ENCODE measurements at places on chromosomes 16 and 17.

DNA sequence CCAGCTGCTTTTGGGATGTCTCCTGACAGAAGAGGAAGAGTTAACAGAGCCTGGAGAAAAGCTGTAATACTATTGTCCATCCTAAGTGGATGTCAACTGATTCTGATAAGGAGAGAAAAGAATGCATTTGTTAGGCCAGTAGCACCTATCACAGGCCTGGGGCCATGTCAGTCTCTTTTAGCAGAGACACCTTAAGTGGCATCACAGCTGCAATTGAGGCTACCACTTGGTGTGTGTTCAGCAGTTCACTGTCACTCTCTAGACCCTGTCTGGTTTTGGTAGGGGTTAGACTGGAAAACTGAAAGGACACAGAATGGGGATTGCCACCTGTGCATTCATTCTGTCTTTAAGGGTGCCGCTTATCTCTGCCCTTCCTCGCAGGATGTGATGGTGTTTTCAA lies 42.0 kb downstream of the PSMD12 start:
- no peak for DNase-seq

- no peak for DNase-seq
Measured at GRCh38 chr17:46262271-46262670, 32.7 kb upstream of the LRRC37A start.

- no peak for DNase-seq
Measured at GRCh38 chr16:61595605-61596004, 440.6 kb downstream of the CDH8 start.

GRCh38 chr17:31653691-31654090 lies 205.4 kb downstream of the COPRS start:
- DNase-seq, result no peak

- DNase-seq, result no peak
Measured at GRCh38 chr17:22454070-22454999, 762.0 kb downstream of the KCNJ18 start.

DNA sequence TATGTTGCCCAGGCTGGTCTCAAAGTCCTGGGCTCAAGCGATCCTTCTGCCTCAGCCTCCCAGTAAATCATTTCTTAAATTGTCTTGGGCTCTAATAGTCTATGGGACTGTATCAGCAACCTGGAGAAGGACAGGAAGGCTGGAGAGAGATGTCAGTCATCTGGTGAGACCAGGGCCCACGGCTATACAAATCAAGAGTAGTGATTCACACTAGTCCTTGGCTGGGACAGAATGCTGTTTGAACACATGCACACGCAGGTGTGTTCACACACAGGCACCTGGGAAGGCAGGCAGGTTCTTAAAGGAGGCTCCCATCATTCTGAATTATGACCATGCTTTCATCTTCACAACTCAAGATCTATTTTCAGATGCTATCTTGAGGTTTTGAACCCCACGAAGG lies 14.1 kb downstream of the NQO1 start:
- DNase-seq, result no peak

DNA sequence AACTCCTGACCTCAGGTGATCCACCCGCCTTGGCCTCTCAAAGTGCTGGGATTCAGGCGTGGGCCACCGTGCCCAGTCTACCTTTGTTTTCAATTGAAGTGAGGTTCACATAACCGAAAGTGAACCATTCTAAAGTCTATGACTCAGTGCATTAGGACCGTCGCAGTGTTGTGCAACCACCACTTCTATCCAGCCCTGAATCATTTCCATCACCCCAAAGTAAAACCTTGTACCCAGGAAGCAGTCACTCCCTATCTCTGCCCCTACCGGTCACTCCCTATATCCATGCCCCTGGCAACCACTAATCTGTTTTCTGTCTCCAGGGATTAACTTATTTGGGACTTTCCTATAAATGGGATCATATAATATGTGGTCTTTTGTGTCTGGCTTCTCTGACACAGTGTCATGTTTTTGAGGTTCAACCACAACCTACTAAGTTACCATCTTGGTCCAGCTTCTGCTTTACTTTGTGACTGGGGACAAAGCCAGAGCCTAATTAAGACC lies 28.3 kb upstream of the CDC42EP4 start:
- peak; percentile 9 for DNase-seq

DNA sequence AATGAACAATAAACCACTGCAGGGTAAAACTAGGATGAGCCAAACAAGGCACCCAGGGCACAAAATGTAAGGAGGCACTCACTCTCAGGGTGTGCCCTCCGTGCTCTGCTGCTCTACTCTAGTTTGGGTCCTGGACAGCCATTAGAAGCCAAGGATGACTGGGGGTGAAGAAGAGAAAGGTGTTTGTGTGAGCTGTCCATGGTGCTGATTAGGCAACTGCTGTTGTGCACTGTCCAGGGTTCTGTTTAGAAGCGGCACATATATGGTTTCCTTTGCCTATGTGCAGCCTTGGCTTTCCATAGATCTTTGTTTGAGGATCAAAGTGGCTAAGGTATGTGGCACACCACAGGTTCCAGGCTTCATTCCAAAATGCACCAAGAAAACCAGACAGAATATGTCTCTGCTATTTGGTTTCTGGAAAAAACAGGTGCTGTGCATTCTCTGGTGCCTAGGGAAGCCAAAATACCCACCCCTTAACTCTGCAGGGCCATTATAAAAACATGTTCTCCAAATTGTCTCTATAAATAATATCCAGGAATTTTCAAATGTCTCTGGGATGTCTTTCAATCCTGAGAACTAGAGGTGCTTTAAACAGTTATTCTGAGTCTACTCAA lies 123.5 kb downstream of the CBLN1 start:
- no peak for DNase-seq

DNA sequence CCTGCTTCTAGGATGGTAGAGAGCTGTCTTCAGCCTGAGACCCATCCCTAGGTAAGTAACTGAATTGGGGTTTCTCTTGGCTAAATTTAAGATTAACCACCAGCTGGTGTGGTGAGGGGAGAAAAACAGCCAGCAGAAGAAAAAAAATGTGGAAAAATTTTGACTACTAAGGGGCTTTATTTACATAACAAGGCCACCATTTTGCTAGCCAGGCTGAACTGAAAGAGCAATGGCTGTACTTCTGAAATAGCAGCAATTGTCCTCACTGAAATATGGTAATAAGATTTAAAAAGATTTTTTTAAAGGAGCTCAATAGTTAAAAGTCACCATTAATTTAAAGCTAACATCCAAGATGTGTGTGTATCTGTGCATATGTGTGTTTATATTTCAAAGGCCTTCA lies 12.4 kb upstream of the TRIM25 start:
- no peak for DNase-seq

- no peak for DNase-seq
Measured at GRCh38 chr16:12677502-12677901, 126.2 kb downstream of the CPPED1 start.

GRCh38 chr17:5131146-5131715 lies 15.4 kb downstream of the USP6 start:
- no peak for DNase-seq

DNA sequence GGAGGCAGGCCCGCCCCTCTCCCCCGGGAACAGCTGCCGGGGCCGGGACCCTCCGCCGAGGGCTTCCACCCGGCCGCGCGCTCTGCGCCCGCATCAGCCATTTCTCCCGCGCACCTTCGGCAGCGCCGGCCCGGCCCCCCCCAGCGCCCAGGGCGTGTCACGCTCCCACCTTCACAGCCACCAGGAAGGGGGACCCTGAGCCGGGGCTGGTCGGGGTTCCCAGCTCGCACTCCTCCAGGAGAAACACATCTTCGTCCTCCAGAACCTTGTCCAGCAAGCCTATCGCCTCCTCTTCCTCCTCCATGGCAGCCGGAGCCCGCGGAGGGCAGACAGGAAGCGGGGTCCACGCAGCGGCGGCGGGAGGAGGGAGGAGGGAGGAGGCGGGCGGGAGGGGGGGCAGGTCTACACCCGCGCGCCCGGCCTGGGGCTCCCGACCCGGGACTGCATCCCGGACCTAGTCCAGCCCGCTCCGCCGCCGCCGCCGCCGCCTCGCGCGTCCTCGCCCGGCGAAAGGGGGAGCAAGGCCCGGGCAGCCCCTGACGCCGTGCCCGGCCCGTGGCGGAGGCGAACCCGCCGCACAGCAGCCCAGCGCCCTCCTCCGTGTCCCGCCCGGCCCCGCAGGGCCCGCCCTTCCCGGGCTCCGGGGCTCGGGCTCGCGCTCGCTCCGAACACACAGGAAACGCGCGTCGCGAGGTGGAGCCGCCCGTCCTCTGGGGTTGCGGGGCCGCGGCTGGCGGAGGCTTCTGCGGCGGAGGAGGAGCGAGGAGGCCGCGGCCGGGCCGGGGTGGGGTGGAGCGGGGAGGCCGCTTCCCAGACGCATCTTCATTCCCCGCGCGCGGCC lies 70.8 kb downstream of the ABR start:
- DNase-seq, result no peak

DNA sequence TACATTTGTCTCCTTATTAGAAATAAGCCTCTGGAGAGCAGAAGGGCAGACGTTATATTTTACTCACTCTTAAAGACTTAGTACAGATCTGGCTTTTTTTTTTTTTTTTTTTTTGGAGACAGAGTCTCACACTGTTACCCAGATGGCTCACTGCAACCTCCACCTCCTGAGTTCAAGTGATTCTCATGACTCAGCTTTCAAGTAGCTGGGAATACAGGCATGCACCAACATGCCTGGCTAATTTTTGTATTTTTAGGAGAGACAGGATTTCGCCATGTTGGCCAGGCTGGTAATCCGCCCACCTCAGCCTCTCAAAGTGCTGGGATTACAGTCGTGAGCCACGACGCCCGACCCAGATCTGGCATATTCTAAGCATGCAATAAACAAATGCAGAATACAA lies 36.4 kb upstream of the TMEM97 start:
- peak; percentile 96 for DNase-seq
